ENCODE measurements at places on chromosomes 16 and 17. TPM values are rescaled to one million over a fixed set of nuclear protein-coding genes. Genes with fewer than 3 reads are reported as not detected.

Gene CDK5R1
- 0.90 TPM for total RNA-seq

Gene ARHGDIG
- total RNA-seq, result not detected

Gene NRN1L
- total RNA-seq, result not detected

Gene TXNDC11
- 59.5 TPM for total RNA-seq

Gene CLEC3A
- total RNA-seq, result not detected

Gene TAX1BP3
- total RNA-seq, result 60.9 TPM

Gene TAC4
- not detected for total RNA-seq
